Calu3 (cell line): ENCODE measurements at places on chromosomes 11 and 22. TPM values are rescaled to one million over a fixed set of nuclear protein-coding genes. Genes with fewer than 3 reads are reported as not detected.

The OR10G4 gene
- total RNA-seq = not detected in 2 replicates

DNA sequence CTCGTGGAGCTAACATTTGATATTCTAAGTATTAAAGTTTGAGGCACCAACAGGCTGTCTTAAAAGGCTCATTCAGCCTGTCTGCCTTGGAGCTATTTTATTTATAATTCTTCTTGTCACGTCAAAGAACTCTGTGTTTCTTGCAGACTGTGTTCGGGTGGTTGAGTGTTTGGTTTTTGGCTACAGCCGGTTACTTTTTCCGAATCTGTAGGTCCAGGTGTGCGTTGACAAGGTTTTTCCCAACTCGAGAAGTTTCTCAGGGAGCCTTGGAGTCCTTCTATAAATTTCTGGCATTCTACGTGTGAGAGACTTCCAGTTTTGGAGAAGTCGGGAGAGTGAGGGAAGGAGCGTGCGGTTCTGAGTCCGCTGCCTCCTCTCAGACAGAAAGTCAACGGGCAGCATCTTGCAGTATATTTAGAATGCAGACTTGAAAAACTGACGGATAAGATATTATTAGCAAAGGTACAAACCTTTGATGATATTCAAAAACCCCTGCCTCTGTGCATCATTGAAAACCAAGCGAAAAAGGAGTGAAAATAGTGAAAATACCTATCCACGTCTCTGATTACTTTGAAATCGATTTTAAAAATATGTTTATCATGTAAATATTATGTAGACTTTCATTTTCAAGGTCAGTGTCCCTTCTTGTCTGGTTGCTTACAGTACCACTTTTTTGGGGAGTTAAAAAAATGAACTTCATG lies 85.2 kb upstream of the PPARA start:
- no peaks in the 10 kb centered on the region for H3K27me3 ChIP-seq
- H3K4me3 ChIP-seq = peak overlapping the region; percentile 71
- H3K27ac ChIP-seq = peak overlapping the region; percentile 93

The ROBO4 gene
- not detected in 2 replicates for total RNA-seq

- H3K27ac ChIP-seq = no peak overlapping the region
- no peaks in the 10 kb centered on the region for H3K27me3 ChIP-seq
- peaks cover 12% of the 10 kb centered on the region for H3K36me3 ChIP-seq
- DNase-seq = no peak
Observed at GRCh38 chr22:40511604-40512003, 124.9 kb downstream of the MRTFA start.

- H3K36me3 ChIP-seq = no peaks in the 10 kb centered on the region
- DNase-seq = no peak
- no peaks in the 10 kb centered on the region for H3K27me3 ChIP-seq
Observed at GRCh38 chr11:46018651-46019050, 96.2 kb downstream of the LARGE2 start.

DNA sequence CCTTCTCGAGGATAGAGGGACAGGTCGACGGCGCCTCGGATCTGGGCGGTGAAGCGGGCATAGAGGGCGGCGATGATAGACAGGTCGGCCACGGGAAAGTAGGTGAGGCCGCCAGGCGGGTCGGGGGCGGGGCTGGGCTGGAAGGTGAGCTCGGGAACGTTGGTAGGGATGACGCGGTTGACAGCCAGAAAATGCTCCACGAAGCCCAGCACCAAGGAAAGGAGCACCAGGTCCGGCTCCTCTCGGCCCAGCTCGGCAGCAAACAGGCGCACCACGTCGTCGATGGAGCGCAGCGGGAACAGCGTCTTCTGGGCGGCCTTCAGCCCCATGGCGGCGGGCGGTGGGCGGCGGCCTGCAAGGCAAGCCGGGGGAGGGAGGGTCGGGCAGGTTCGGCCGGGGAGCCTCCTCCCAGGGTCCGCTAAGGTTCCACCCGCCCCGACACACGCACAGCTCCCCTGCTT lies 540 bp downstream of the MEN1 start:
- no peaks in the 10 kb centered on the region for H3K4me1 ChIP-seq
- peaks cover 35% of the 10 kb centered on the region for H3K36me3 ChIP-seq
- no peaks in the 10 kb centered on the region for H3K27me3 ChIP-seq
- H3K4me3 ChIP-seq = peak overlapping the region; percentile 97
- DNase-seq = peak; percentile 16

DNA sequence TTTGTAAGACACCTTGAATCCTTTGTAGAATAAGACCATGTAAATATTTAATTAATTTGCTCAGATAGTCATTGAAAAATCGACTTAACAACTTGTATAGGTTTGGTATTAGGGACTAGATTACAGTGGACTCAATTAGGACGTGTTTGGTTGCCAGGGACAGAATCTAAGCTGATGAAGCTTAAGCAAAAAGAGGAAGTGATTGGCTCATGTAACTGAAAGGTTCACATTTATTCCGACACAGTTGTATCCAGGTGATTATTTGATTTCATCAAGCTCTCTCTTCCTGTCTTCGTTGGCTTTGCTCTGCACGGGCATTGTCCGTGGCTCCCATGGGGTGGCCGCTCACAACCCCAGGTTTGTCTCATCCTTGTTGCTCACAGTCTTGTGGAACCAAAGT lies 146.4 kb downstream of the C11orf91 start:
- H3K36me3 ChIP-seq = no peaks in the 10 kb centered on the region
- H3K4me3 ChIP-seq = no peak overlapping the region
- no peak overlapping the region for H3K27ac ChIP-seq
- no peak for DNase-seq
- no peaks in the 10 kb centered on the region for H3K27me3 ChIP-seq
- H3K4me1 ChIP-seq = peaks cover 7% of the 10 kb centered on the region

- H3K27ac ChIP-seq = no peak overlapping the region
- DNase-seq = no peak
- no peaks in the 10 kb centered on the region for H3K27me3 ChIP-seq
- H3K4me1 ChIP-seq = no peaks in the 10 kb centered on the region
Observed at GRCh38 chr11:133122256-133122655, 410.0 kb downstream of the OPCML start.

The MMP1 gene
- total RNA-seq = 30.4 and 33.5 TPM in 2 replicates

- H3K27ac ChIP-seq = no peak overlapping the region
- H3K27me3 ChIP-seq = peaks cover 71% of the 10 kb centered on the region
- no peak overlapping the region for H3K4me3 ChIP-seq
- H3K4me1 ChIP-seq = peaks cover 6% of the 10 kb centered on the region
Observed at GRCh38 chr11:8229299-8230177, 34.1 kb downstream of the LMO1 start.

DNA sequence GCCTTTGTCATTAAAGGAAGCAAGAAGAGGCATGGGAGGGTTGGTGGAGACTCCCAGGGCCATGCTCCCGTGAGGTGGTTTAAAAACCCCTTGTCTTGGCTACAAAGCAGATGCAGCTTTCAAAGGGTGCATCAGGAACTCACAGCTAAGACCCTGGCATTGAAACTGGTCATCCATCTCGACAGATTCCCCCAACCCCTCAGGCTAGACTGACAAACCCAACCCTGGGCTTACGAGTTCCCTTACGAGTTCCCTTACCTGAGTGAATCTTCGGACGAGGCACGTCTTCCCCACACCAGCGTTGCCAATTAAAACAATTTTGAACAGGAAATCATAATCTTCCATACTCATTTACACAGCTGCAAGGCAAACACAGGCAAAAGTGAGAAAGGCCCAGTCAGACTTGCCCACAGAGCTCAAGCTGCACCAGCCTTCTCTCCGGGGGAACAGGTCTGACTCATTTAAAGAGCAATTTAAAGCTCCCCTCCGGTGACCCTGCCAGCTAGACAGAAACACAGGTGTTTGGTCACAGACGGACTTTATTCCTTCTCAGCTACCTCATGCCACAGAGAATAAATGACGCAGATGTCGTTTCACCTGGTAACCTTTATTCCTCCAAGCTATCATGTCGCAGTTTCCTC lies 74.6 kb downstream of the RAB30 start:
- H3K27ac ChIP-seq = no peak overlapping the region
- H3K4me1 ChIP-seq = no peaks in the 10 kb centered on the region
- H3K36me3 ChIP-seq = no peaks in the 10 kb centered on the region
- no peak overlapping the region for H3K4me3 ChIP-seq
- peaks cover 13% of the 10 kb centered on the region for H3K27me3 ChIP-seq

The KRTAP5-10 gene
- not detected in 2 replicates for total RNA-seq

DNA sequence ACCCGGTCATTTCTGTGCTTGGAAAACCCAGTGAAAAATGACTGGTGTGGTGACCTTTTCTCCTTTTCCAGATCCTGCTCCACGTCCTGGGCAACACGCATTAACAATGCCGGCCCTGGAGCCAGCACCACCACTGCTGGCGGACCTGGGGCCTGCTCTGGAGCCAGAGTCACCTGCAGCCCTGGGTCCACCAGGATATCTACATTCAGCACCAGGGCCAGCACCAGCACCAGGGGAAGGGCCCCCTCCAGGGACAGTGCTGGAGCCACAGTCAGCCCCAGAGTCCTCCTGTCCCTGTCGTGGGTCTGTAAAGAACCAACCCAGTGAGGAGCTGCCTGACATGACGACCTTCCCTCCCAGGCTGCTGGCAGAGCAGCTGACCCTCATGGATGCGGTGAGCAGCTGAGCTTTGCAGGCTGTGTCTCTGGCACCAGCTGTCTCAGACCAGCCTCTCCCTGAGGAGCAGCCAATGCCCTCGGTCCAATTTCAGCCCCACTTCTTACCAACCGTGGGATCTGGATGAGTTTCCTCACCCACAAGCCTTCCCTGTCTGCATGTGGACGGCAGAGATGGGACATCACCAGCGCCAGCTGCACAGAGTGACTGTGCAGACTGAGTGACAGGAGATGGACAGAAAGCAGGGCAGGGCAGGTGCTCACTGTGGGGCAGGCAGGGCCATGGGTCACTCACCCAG lies 1.9 kb downstream of the RGL4 start:
- no peak for DNase-seq
- no peak overlapping the region for H3K4me3 ChIP-seq
- no peak overlapping the region for H3K27ac ChIP-seq
- H3K27me3 ChIP-seq = no peaks in the 10 kb centered on the region
- H3K4me1 ChIP-seq = no peaks in the 10 kb centered on the region

The LRRC55 gene
- not detected in 2 replicates for total RNA-seq

The OR10A4 gene
- not detected in 2 replicates for total RNA-seq

The NUMA1 gene
- total RNA-seq = 140 and 146 TPM in 2 replicates

GRCh38 chr11:40306938-40307548 lies 1152.4 kb downstream of the LRRC4C start:
- DNase-seq = no peak
- H3K27me3 ChIP-seq = no peaks in the 10 kb centered on the region
- H3K4me3 ChIP-seq = no peak overlapping the region
- H3K36me3 ChIP-seq = no peaks in the 10 kb centered on the region

The QSER1 gene
- total RNA-seq = 44.9 and 54.8 TPM in 2 replicates

The OR5A1 gene
- not detected in 2 replicates for total RNA-seq

The TRIM66 gene
- total RNA-seq = 14.0 and 19.5 TPM in 2 replicates

- peaks cover 46% of the 10 kb centered on the region for H3K27me3 ChIP-seq
- H3K27ac ChIP-seq = no peak overlapping the region
- DNase-seq = no peak
- H3K4me3 ChIP-seq = no peak overlapping the region
- H3K4me1 ChIP-seq = no peaks in the 10 kb centered on the region
- no peaks in the 10 kb centered on the region for H3K36me3 ChIP-seq
Observed at GRCh38 chr11:75437966-75438659, 5.1 kb upstream of the KLHL35 start.

DNA sequence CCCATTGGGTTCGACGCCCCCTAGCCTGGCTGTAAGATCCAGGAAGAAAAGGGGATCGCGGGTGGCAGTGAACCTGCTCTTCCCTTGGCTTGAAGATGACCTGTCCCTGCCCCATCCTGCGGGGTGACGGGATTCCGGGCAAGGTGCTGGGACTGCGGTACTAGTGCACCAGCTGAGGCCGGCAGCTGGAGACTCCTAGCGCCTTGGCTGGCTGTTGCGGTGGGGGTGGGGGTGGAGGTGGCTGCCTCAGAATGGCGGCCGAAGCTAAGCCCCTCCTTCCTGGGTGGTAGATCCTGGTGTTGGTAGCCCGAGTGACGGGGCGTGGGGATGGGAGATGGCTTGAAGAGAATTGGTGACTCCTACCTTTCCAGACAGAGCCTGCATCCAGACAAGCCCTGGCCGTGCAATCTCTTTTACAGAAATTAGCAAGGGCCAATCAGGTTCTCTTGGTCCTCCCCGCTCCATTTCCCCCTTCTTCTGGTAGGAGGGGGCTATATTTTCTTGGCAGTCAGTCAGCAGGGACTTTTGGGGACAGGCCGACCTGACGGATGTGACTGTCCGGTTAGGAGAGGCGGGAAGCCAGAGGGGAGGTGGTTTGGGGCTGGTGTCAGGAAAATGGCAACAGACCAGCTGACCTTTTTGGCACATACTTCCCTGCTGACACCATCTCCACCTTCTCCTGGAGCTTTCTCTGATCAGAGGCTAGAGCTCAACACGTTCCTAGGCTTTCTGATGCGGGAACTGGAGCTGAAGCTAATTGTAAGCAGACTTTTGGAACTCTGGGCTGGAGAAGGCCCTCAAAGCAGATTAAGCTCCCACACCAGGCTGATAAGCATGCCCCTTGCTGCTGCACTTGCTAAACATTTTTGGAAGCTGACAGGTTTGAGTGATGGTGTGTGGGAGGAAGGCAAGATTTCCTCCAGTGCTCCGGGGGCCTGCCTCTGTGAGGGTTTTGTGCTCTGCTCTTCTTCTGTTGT lies 2.0 kb downstream of the NAV2 start:
- peak overlapping the region; percentile 88 for H3K4me3 ChIP-seq
- H3K4me1 ChIP-seq = peaks cover 36% of the 10 kb centered on the region
- no peaks in the 10 kb centered on the region for H3K27me3 ChIP-seq
- DNase-seq = no peak

DNA sequence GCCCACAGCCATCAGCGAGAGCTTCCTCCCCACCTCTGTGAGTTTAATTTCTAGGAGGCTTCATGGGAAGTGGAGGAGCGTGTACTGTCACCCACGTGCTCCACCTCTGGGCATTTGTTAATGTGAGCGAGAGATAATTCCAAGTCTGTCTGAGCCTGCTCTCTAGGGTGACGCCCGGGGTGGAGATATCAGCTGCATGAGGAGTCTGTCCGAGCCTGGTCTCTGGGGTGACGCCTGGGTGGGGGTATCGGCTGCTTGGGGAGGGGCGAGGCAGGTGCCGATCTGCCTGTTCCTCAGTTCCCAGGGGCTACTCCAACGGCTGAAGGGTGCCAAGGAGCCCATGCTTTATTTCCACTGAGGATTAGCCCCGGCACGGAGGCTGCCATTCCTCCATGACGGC lies 735.0 kb downstream of the BRD1 start:
- H3K4me3 ChIP-seq = no peak overlapping the region
- H3K4me1 ChIP-seq = no peaks in the 10 kb centered on the region
- H3K27me3 ChIP-seq = no peaks in the 10 kb centered on the region
- H3K36me3 ChIP-seq = peaks cover 11% of the 10 kb centered on the region

GRCh38 chr11:125624756-125625213 lies at the start of gene CHEK1:
TSS of gene CHEK1 (plus strand) at chr11:125625163. CDS start at chr11:125626769, 1,606 bp downstream.
- DNase-seq = no peak
- H3K27ac ChIP-seq = peak within 1 kb of the TSS; percentile 78
- H3K4me3 ChIP-seq = peak within 1 kb of the TSS; percentile 81
- H3K27me3 ChIP-seq = no peaks in the 10 kb centered on the region
- H3K36me3 ChIP-seq = peaks cover 29% of the 10 kb centered on the region
